ENCODE measurements at places on chromosomes 7 and 10. TPM values are rescaled to one million over a fixed set of nuclear protein-coding genes. Genes with fewer than 3 reads are reported as not detected.

IGFBP1 gene
- not detected for total RNA-seq

GRCh38 chr7:96973986-96974385 is 31.4 kb upstream of the DLX6 start:
- DNase-seq = no peak
- H3K27me3 ChIP-seq = no peaks in the 10 kb centered on the region
- H3K4me1 ChIP-seq = no peaks in the 10 kb centered on the region

DNA sequence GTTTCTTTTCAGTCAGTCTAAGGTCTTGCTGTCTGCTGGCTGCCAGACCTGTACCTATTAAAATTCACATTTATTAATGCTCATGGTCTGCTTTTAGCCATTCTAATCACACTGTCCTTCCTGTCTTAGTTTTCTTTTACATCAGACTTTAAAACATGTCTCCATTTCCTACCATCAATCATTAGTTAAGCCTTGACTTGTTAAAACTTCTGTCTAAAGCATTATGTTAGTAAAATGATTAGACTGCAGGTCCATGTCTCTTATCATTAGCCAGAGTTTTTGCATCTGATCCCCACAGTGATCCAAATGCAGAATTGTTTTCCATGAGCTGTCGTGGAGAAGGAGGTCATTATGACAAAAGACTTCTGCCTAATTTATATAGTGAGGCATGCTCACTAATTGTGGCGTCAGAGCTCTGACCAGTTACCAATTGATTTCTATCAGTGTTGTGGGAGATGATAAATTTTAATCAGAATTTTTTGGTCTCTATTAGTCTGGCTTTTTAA is 226.5 kb downstream of the DKK1 start:
- DNase-seq = no peak
- H3K27me3 ChIP-seq = no peaks in the 10 kb centered on the region
- no peaks in the 10 kb centered on the region for H3K36me3 ChIP-seq
- H3K27ac ChIP-seq = no peak overlapping the region

- no peak overlapping the region for H3K4me3 ChIP-seq
- no peaks in the 10 kb centered on the region for H3K4me1 ChIP-seq
- no peak overlapping the region for H3K27ac ChIP-seq
- no peaks in the 10 kb centered on the region for H3K27me3 ChIP-seq
Observed at GRCh38 chr7:97506728-97507127, 225.2 kb upstream of the TAC1 start.

- H3K36me3 ChIP-seq = no peaks in the 10 kb centered on the region
- H3K4me1 ChIP-seq = no peaks in the 10 kb centered on the region
- H3K27ac ChIP-seq = no peak overlapping the region
- H3K27me3 ChIP-seq = no peaks in the 10 kb centered on the region
- DNase-seq = no peak
- H3K4me3 ChIP-seq = no peak overlapping the region
Observed at GRCh38 chr10:84634636-84635035, 306.2 kb downstream of the CCSER2 start.

DNA sequence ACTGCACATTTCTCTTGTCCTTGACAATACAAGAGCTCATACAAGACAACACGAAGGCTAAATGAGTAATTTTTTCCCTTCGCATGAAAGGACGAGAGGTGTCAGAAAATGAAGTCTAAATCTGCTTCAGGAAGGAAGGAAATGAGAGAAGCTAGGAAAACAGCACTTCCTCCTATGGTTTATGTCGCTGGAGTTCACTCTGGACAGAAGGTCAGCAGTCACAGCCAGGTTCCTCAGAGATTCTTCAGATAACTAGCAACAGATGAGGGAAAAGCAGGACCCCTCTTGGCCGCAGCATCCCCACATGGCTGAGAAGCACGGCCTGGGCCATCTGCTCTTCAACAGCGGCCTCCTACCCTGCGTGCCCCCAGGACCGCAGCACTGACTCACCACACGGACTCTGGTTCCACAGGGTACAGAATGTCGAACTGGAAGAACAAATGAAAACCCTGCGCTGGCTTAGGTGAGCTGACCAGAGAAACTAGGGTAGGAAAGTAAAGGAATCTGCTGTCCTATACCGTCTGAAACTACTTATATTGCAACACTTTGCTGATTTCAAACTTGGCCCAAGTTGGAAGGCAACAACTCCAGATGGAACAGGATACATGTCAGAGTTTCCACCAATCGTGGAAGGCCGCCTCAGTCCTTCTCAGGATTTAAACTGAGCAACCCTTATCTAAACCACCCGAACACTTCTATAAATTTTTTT is 26.3 kb downstream of the DNMBP start:
- H3K27me3 ChIP-seq = no peaks in the 10 kb centered on the region
- no peak overlapping the region for H3K4me3 ChIP-seq
- peak overlapping the region; percentile 29 for H3K27ac ChIP-seq

GRCh38 chr10:17147884-17148489 is 18.4 kb upstream of the CUBN start:
- H3K36me3 ChIP-seq = no peaks in the 10 kb centered on the region
- 0 out of 3 replicates have a peak, but pooled peaks cover 3% of the 10 kb centered on the region for H3K4me1 ChIP-seq
- no peaks in the 10 kb centered on the region for H3K27me3 ChIP-seq
- no peak overlapping the region for H3K4me3 ChIP-seq
- no peak overlapping the region for H3K27ac ChIP-seq

- no peak for DNase-seq
- H3K27me3 ChIP-seq = no peaks in the 10 kb centered on the region
- H3K27ac ChIP-seq = no peak overlapping the region
Observed at GRCh38 chr7:71996141-71996540, 416.0 kb downstream of the CALN1 start.

- H3K36me3 ChIP-seq = peaks cover 3% of the 10 kb centered on the region
- peak overlapping the region; percentile 68 for H3K27ac ChIP-seq
- H3K4me1 ChIP-seq = peaks cover 7% of the 10 kb centered on the region
- no peak overlapping the region for H3K4me3 ChIP-seq
Observed at GRCh38 chr10:11178606-11179515, 161.2 kb downstream of the CELF2 start.

- H3K36me3 ChIP-seq = no peaks in the 10 kb centered on the region
- H3K27me3 ChIP-seq = peaks cover 94% of the 10 kb centered on the region
- no peaks in the 10 kb centered on the region for H3K4me1 ChIP-seq
- H3K4me3 ChIP-seq = no peak overlapping the region
- no peak for DNase-seq
Observed at GRCh38 chr7:159098811-159099655, 45.6 kb downstream of the VIPR2 start.

DNA sequence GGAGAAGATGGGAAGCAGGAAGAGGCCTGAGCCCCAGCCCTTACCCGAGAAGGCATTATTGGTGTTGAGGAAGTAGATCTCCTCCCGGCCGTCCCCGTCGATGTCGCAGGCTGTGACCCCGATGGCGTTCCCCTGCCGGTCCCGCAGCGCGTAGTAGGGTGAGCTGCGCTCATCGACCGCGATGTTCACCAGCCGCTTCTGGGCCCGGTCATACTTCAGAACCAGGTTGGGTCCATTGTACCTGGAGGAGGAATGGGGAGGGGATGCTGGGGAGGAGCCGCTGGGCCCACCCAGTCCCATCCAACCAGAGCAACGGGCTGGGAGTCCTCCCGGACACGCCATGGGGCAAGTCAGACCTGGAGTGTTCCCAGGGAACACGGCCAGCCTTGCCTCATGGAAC is 86.5 kb downstream of the GOLGA7B start:
- H3K36me3 ChIP-seq = no peaks in the 10 kb centered on the region
- no peak overlapping the region for H3K4me3 ChIP-seq
- no peak overlapping the region for H3K27ac ChIP-seq

Data from K562 (cell line).